Amygdala (tissue), 56 donors: ENCODE measurements at places on chromosomes 12 and 14.

- no peak for DNase-seq
Measured at GRCh38 chr12:57118711-57119271, 7.6 kb upstream of the STAT6 start.

DNA sequence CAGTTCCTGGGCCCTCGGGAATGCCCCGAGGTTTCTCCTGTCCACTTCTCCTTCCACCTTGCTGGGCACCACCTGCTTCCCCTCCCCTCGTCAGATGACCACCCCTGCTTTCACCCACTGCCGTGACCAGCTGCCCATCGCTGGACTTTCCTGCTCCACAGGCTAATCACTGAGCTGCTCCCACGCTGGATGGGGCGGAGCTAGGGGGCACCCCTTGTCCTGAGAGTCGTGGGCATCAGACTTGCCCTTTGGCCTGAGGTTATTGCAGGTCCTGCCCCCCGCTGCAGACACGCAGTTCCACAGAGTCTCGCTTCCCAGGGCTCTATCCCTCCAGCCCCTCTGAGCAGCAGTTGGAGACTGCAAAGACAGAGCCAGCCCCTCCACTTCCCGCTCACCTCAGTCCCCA, 427 bp downstream of the SLC6A12 start:
- no peak for DNase-seq

GRCh38 chr12:115632308-115632707, 645.2 kb downstream of the MED13L start:
- no peak for DNase-seq

DNA sequence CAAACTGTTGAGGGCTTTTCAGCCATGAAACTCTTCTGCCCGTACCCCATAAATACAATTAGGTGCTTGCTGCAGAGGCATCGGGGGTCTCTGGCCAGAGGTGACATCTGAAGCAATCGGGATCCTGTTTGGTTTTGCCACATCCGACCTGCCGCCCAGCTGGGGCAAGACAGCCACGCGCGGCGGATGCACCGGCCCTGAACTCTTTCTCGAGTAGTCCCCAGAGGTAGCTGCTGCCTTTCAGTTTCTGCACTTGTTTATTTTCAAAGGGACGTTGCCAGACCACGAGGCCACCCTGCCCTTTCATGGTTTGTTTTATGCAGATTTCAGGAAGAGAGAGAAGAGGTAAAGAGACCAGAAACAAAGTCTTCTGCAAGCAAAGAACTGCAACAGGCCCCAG, 10.6 kb upstream of the MLXIP start:
- no peak for DNase-seq

DNA sequence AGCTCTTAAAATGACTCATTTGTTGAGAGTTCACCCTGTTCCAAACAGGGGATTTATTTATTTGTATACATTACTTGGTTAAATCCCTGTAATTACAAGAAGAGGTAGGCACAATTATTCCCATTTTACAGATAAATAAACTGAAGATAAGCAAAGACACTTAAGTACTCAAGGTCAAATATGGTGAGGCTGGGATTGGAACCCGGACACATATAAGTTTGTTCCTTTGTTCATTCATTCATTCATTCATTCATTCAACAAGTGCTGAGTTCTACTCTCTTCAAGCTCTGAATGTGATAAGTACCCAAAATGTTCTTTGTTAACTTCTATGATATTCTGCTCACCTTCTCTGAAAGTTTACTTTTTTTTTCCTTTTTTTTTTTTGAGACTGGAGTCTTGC, 2.4 kb upstream of the TRIM9 start:
- no peak for DNase-seq

- DNase-seq, result peak; percentile 87
Measured at GRCh38 chr12:124754949-124755800, 108.5 kb downstream of the SCARB1 start.

DNA sequence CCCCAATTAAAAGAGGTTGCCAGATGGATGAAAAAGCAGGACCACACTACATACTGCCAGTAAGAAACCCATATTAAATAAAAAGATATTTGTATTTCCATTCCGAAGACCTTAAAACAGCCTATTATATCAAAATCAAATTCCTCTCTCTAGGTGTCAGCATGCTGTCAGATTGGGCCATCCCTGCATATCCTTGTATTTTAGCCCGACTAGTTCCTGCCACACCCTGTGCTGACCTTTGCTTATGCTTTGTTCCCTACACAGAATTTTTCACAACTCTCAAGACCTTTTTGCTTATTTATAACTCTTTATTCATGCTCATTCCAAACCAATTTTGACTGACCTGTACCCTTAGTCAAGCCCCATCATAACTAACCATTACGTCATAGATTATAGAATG, 12.8 kb downstream of the GSKIP start:
- DNase-seq, result no peak

GRCh38 chr12:102950107-102950949, 7.1 kb upstream of the ASCL1 start:
- DNase-seq, result no peak

GRCh38 chr12:89672589-89672979, 36.1 kb downstream of the ATP2B1 start:
- no peak for DNase-seq

DNA sequence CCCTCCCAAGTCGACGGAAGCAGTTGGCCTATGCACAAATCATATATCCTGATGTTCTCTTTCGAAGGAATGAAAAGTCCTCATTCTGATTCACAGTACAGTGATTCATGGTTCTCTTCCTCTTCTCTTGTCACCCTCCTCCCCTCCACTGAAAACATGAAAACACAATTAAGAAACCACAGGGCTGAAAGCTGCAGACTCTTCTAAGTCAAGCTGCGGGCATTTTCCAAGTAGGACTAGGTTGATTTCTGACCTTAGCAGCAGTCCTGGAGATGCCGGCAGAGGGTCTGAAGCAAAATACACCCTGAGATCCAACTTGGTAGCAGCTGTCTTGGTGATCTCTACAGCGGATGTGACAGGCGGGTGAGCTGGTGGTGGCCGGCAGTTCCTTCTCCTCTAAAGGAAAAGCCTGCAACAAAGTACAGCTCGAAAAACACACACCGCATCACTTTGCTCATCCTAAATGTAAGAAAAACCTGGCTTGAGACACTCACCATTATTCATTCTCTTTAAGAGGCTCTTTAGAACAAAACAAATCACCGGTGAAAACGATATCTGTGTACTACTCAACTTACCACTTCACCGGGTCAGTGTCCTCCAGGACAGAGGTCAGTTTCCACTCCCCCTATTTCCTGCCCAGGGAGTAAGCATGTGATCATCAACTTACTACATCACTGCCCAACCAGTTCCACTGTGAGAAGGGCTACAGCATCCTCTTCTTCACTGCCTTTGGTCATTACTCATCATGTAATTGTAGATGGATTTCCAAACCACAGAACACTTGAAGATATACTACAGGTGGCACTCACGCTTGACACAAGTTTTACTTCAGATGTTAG, 6.0 kb downstream of the TMCC3 start:
- no peak for DNase-seq

DNA sequence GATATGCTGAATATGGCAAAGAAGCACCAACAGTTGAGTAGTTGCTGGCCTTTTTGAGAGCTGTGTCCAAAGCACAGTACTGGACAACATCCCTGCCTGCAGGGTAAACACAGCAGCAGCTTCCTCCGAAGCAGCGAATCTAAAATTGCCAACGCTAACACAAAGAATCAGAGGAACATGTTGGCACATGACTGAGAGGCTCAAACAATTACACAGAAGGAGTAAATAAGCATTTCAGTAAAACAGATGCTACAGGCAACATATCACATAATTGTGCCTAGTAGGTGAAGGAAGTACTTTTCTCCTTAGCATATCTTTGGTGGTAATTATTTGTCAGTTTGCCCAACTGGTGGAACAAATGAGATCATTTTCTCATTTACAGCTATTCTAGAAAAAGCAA, 52.1 kb downstream of the KICS2 start:
- no peak for DNase-seq

DNA sequence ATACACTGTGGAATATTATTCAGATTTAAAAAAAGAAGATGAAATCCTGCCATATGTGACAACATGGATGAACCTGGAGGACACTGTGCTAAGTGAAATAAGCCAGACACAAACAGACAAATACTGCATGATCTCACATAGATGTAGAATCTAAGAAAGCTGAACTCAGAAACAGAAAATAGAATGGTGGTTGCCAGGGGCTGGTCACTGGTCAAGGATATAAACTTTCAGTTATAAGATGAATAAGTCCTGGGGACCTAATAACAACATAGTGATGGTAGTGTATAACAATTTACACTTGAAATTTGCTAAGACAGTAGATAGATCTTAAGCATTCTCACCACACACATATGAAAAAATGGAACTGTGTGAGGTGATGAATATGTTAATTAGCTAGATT, 161.3 kb upstream of the TMCC3 start:
- no peak for DNase-seq

- DNase-seq, result peak; percentile 72
Measured at GRCh38 chr12:49131051-49131893, at the start of gene TUBA1B. Gene TUBA1B, minus strand, starts transcription at chr12:49131395. Its CDS starts 95 bp downstream, at chr12:49131300.

- DNase-seq, result no peak
Measured at GRCh38 chr12:89363084-89363483, 10.8 kb upstream of the DUSP6 start.

GRCh38 chr14:75441728-75442127, 13.9 kb downstream of the JDP2 start:
- no peak for DNase-seq

- DNase-seq, result no peak
Measured at GRCh38 chr12:32272465-32272864, 126.9 kb upstream of the FGD4 start.
